ENCODE measurements at places on chromosomes 7 and 10.
A peak's percentile ranks its signal among the peaks of the same experiment; 100 is the strongest.

DNA sequence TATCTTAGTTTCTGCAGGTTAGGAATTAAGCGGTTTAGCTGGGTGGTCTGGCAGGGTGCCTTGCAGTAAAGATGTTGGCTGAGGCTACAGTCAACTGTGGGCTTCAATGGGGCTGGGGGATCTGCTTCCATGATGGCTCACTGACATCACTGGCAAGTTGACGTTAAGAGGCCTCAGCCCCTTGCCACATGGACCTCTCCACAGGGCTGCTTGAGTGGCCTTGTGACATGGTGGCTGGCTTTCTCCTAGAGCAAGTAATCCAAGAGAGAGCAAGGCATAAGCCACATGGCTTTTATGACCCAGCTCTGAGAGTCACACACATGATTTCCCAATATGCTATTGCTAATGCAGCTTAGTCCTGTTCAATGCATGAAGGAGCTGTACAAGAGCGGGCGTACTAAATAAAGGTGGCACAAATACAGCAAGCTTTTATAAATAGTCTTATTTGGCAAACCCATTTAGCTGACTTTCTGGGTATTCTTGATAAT lies 109.1 kb downstream of the SEPTIN7 start:
- no peak overlapping the region for H3K4me3 ChIP-seq
- 0 out of 2 replicates have a peak, but pooled peaks cover 3% of the 10 kb centered on the region for H3K36me3 ChIP-seq
- no peak overlapping the region for H3K27ac ChIP-seq

GRCh38 chr10:3277566-3277965 lies 105.0 kb upstream of the PITRM1 start:
- no peaks in the 10 kb centered on the region for H3K27me3 ChIP-seq
- DNase-seq: no peak
- H3K27ac ChIP-seq: no peak overlapping the region

DNA sequence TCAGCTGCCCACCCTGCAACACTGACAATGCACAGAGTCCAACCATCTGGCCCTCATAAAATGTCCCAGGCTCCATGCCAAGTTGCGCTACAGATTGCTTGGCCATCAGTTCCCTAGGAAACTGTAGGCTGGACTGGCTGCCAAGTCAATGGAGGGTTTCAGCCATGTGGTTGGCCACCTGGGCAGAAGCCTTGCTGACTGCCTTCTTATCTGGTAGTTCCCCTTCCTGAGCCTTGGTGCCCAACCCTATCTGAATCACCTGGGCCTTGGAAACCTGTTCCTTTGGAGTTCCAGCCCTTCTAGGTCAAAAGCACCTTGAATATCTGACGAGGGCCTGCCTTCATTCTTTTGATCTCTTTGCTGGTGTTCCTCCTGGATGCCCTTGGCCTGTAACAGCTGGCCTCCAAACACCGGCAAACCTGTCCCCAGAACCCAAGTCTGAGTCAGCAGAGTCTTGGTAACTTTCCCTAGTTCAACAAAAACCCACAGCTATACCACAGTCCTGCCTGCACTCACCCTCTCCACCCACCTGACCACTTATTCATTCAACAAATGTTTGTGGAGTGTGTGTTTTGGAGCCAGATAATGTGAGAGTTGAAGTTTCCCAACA lies 37.4 kb upstream of the KDM7A start:
- H3K27me3 ChIP-seq: no peaks in the 10 kb centered on the region
- no peak for DNase-seq
- no peak overlapping the region for H3K27ac ChIP-seq
- no peak overlapping the region for H3K4me3 ChIP-seq
- H3K4me1 ChIP-seq: no peaks in the 10 kb centered on the region
- no peaks in the 10 kb centered on the region for H3K36me3 ChIP-seq

- no peaks in the 10 kb centered on the region for H3K36me3 ChIP-seq
- no peaks in the 10 kb centered on the region for H3K4me1 ChIP-seq
- DNase-seq: no peak
- no peak overlapping the region for H3K27ac ChIP-seq
Observed at GRCh38 chr10:8811201-8811600, 756.7 kb downstream of the GATA3 start.

GRCh38 chr7:90766814-90767564 lies 170.9 kb downstream of the CDK14 start:
- no peak overlapping the region for H3K27ac ChIP-seq
- H3K27me3 ChIP-seq: no peaks in the 10 kb centered on the region
- no peak for DNase-seq
- peaks cover 16% of the 10 kb centered on the region for H3K4me1 ChIP-seq
- no peak overlapping the region for H3K4me3 ChIP-seq
- H3K36me3 ChIP-seq: no peaks in the 10 kb centered on the region

GRCh38 chr10:106424981-106425380 lies 739.5 kb downstream of the SORCS1 start:
- no peaks in the 10 kb centered on the region for H3K36me3 ChIP-seq
- H3K4me3 ChIP-seq: no peak overlapping the region
- no peaks in the 10 kb centered on the region for H3K27me3 ChIP-seq
- DNase-seq: no peak

DNA sequence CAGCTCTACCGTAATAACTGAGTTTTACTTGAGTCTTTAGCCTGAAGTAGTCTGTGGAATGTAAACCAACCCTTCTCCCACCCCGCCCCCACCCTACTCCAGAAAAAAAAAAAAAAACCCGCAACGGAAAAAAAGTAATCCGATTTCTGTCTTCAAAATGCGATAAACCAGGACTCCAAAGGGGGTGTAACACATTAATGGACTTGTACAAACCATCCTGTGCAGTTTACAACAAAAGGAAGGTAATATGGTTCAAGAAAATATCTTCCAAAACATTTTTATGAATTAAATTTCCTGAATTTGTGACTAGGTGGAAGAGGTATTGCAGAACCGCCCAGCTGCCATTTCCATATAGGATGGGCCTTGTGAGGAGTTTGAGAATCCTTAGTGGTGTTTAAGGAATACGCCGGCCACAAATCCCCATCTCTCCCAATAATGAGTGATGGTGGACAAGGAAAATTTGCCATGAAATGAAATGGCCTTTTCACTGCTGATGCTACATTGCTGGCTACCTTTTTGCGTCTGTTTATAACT lies 10.6 kb downstream of the SKIDA1 start:
- DNase-seq: no peak
- peaks cover 54% of the 10 kb centered on the region for H3K27me3 ChIP-seq
- no peak overlapping the region for H3K27ac ChIP-seq
- H3K36me3 ChIP-seq: no peaks in the 10 kb centered on the region
- peaks cover 71% of the 10 kb centered on the region for H3K4me1 ChIP-seq

GRCh38 chr10:119546009-119546408 lies 3.5 kb upstream of the RGS10 start:
- peaks cover 46% of the 10 kb centered on the region for H3K27me3 ChIP-seq
- no peaks in the 10 kb centered on the region for H3K36me3 ChIP-seq
- H3K4me3 ChIP-seq: no peak overlapping the region
- H3K27ac ChIP-seq: no peak overlapping the region
- DNase-seq: no peak

- H3K27me3 ChIP-seq: no peaks in the 10 kb centered on the region
- 0 out of 2 replicates have a peak overlapping the region, but pooled peaks have one; percentile 17 for H3K27ac ChIP-seq
- peaks cover 15% of the 10 kb centered on the region for H3K4me1 ChIP-seq
- no peaks in the 10 kb centered on the region for H3K36me3 ChIP-seq
- no peak for DNase-seq
- H3K4me3 ChIP-seq: no peak overlapping the region
Observed at GRCh38 chr7:78514634-78515033, 716.1 kb downstream of the PHTF2 start.

GRCh38 chr10:125344573-125345171 lies 184.3 kb upstream of the CTBP2 start:
- no peaks in the 10 kb centered on the region for H3K36me3 ChIP-seq
- no peaks in the 10 kb centered on the region for H3K4me1 ChIP-seq
- H3K27me3 ChIP-seq: no peaks in the 10 kb centered on the region
- no peak overlapping the region for H3K4me3 ChIP-seq
- DNase-seq: no peak
- H3K27ac ChIP-seq: no peak overlapping the region

DNA sequence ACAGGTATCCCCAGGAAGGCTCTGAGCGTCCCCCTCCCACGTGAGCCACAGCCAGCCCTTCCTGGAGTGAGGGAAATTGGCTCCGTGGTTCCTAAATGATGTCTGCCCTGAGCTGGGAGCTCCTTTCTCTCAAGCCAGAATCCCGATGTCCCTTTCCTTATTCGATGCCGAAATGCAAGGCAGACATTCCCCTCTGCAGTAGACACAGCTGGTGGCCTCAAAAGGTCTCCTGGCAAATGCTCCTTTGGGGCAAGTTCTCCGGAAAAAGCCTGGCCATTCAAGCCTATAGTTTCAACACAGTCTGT lies 98.9 kb downstream of the HIP1 start:
- DNase-seq: no peak
- H3K27me3 ChIP-seq: no peaks in the 10 kb centered on the region
- peaks cover 33% of the 10 kb centered on the region for H3K4me1 ChIP-seq

GRCh38 chr10:3372281-3372680 lies 199.7 kb upstream of the PITRM1 start:
- no peaks in the 10 kb centered on the region for H3K4me1 ChIP-seq
- no peak overlapping the region for H3K27ac ChIP-seq

DNA sequence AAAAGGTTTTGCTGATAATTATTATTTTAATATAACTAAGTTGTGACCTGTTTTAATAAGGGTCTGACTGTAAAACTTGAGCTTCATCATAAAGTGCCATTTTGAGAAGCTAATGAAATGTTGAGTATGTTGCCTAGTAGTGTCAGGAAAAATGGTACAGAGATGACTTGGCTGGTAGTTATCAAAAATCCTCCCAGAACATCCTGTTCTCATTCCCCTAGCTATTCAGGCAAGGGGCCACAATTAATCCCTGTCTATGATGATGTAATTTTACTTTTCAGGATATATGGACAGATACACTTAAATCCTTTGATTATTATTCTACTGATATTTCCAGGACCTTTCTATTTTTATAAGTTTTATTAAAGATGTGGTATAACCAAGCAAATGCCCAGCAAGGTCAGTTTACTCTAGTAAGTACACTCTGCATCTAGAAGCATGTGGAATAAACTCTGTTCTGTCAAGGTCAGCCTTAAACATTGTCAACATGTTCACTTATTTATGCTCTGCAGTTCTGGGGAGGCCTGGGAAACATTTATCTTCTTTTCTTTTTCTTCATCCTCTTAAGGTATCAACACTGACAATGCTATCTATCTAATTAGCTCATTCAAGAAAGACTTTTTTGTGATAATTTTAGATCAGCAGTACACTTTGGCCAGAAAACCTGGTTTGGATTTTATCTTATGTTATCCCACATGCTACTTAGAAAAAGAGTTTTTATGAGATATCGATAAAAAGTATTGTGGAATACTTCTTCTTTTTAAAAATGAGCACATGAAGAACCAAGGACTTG lies 32.1 kb downstream of the BTRC start:
- H3K27ac ChIP-seq: no peak overlapping the region
- no peaks in the 10 kb centered on the region for H3K4me1 ChIP-seq
- DNase-seq: no peak
- no peaks in the 10 kb centered on the region for H3K27me3 ChIP-seq

DNA sequence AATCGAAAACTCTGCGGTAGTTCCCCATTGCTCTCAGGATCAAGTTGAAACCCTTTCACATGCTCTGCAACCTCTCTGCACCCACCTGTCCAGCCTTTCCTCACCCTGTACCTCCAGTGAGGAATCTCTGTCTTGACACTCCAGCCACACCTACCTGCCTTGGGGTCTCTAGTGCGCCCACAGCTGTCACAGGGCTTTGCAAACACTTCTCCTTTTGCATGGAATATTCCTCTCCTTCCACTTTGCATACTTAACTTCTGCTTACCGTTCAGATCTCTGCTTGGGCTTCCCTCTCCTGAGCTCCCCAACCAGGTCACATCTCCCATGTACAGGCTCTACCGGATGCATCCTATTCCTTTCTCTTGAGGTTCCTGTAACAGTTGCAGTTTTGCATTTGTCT lies 6.6 kb upstream of the ZYX start:
- H3K27ac ChIP-seq: no peak overlapping the region
- no peak overlapping the region for H3K4me3 ChIP-seq
- no peaks in the 10 kb centered on the region for H3K36me3 ChIP-seq
- H3K27me3 ChIP-seq: no peaks in the 10 kb centered on the region
- peaks cover 47% of the 10 kb centered on the region for H3K4me1 ChIP-seq

- H3K27me3 ChIP-seq: no peaks in the 10 kb centered on the region
- no peak overlapping the region for H3K27ac ChIP-seq
- DNase-seq: no peak
- H3K36me3 ChIP-seq: peaks cover 29% of the 10 kb centered on the region
- H3K4me1 ChIP-seq: peaks cover 6% of the 10 kb centered on the region
- H3K4me3 ChIP-seq: no peak overlapping the region
Observed at GRCh38 chr10:32041290-32042028, 14.8 kb downstream of the KIF5B start.

- peaks cover 19% of the 10 kb centered on the region for H3K4me1 ChIP-seq
- DNase-seq: no peak
- H3K27ac ChIP-seq: no peak overlapping the region
- H3K36me3 ChIP-seq: no peaks in the 10 kb centered on the region
- H3K4me3 ChIP-seq: no peak overlapping the region
Observed at GRCh38 chr10:95485056-95485844, 75.9 kb downstream of the SORBS1 start.

DNA sequence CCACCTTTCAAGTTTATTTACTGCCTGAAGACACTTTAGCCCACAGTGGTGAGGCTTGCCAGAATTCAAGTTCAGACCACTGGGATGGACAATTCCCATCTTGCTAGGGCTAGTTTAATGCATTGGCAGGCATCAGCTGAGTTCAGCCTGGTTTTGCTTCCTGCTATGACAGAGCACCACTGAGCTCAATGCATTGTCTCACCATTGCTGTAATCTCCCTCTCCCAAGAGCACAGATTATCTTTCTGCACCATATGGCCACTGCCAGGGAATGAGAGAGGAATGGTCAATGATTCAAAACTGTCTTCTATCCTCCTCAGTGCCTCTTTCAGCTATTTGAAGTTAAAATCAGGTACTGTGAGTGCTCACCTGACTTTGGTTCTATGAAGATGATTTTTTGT lies 160.8 kb downstream of the XPNPEP1 start:
- H3K27me3 ChIP-seq: no peaks in the 10 kb centered on the region
- no peaks in the 10 kb centered on the region for H3K36me3 ChIP-seq

GRCh38 chr7:93238748-93239147 lies 6.6 kb downstream of the VPS50 start:
- no peaks in the 10 kb centered on the region for H3K36me3 ChIP-seq
- DNase-seq: no peak
- H3K4me3 ChIP-seq: no peak overlapping the region
- H3K4me1 ChIP-seq: no peaks in the 10 kb centered on the region
- H3K27me3 ChIP-seq: no peaks in the 10 kb centered on the region

DNA sequence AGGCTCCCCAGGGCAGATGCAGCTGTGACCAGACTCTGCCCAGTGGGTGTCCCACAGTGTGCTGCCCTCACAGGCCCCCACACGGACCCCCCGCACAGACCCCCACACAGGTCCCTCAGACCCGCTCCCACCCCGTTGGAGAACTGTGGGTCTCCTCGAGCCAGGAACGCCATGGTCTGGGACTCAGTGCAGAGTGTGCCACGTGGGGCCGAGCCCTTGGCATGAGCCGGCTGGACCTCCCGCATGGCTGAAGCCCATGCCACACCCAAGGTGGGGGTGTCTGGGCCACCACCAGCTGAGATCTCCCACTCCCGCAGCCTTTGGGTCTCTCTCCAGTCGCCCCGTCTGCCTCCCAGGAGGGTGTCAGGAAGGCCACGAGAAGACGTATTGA lies 34.3 kb downstream of the JAKMIP3 start:
- H3K36me3 ChIP-seq: no peaks in the 10 kb centered on the region
- no peak overlapping the region for H3K4me3 ChIP-seq
- no peak overlapping the region for H3K27ac ChIP-seq
- no peaks in the 10 kb centered on the region for H3K27me3 ChIP-seq

Measured in GM23338 (cell line).